ENCODE measurements at places on chromosomes 2 and 18.

GRCh38 chr2:64105670-64106461 lies 38.4 kb downstream of the PELI1 start:
- H3K36me3 ChIP-seq = peaks cover 74% of the 10 kb centered on the region
- H3K27ac ChIP-seq = no peak overlapping the region
- peaks cover 55% of the 10 kb centered on the region for H3K4me1 ChIP-seq
- no peaks in the 10 kb centered on the region for H3K27me3 ChIP-seq
- H3K4me3 ChIP-seq = no peak overlapping the region
- DNase-seq = no peak

- peaks cover 24% of the 10 kb centered on the region for H3K4me1 ChIP-seq
- H3K27ac ChIP-seq = no peak overlapping the region
- no peak overlapping the region for H3K4me3 ChIP-seq
- no peak for DNase-seq
- H3K36me3 ChIP-seq = peaks cover 63% of the 10 kb centered on the region
Measured at GRCh38 chr2:42338567-42339190, 22.3 kb downstream of the COX7A2L start.

DNA sequence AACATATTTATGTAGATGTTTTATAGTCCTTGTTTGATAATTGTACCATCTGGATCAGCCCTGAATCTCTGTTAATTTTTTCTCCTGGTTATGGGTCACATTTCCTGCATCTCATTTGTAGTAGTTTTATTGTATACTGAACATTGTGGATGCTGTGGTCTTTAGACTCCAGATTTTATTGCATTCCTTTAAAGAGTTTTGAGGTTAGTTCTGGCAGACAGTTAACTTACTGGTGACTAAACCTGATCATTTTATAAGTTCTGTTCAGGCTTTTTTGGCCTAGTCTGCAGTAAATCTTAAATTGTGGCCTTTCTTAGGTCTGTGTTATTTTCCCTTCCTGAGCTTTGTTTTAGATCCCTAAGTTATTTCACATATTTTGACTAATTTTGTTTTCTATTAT lies 84.3 kb downstream of the FANCL start:
- H3K4me1 ChIP-seq = no peaks in the 10 kb centered on the region
- H3K27ac ChIP-seq = no peak overlapping the region
- no peak for DNase-seq

DNA sequence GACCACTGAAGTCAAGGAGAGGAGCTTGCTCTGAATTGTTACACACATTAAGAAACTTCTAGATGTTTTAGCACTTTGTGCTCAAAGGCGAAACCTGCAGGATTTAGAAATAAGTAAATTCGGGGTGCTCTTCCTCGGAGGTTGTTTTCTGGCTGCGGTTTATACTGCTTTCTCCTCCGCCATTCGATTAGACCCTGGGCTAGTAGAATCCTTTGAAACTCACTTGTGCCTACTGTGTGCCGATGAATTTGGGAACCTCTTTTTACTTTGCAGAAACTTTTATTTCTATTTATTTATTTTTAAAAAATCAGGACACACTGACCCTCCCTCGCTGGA lies 3.5 kb downstream of the MEIS1 start:
- peaks cover 83% of the 10 kb centered on the region for H3K27me3 ChIP-seq
- peaks cover 19% of the 10 kb centered on the region for H3K4me1 ChIP-seq
- no peak for DNase-seq
- H3K36me3 ChIP-seq = peaks cover 9% of the 10 kb centered on the region
- no peak overlapping the region for H3K27ac ChIP-seq

- no peak for DNase-seq
- no peak overlapping the region for H3K27ac ChIP-seq
- H3K4me3 ChIP-seq = no peak overlapping the region
- peaks cover 11% of the 10 kb centered on the region for H3K4me1 ChIP-seq
- no peaks in the 10 kb centered on the region for H3K36me3 ChIP-seq
Measured at GRCh38 chr2:64858541-64859311, 130.5 kb upstream of the SLC1A4 start.

- no peak overlapping the region for H3K27ac ChIP-seq
- no peak for DNase-seq
- no peaks in the 10 kb centered on the region for H3K36me3 ChIP-seq
- no peaks in the 10 kb centered on the region for H3K27me3 ChIP-seq
- H3K4me1 ChIP-seq = no peaks in the 10 kb centered on the region
Measured at GRCh38 chr2:14235667-14236066, 396.9 kb upstream of the LRATD1 start.

DNA sequence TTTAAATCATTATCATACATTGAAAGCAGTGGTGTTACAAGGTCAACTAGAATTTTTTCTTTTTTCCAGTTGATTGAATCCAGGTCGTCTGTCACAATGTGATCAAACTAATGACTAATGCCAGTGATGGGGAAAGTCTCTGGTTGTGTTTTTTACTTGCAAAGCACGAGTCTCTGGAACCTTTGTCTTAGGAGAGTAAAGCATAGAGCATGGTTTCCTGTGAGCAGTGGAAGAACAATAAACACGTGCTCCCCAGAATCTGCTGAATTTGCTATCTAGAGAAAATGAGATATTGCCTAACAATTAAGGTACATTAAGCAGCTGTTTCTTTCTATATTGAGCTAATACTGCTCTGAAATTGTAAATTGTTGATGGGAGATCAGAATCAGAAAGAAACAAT lies 1332.4 kb upstream of the TMEFF2 start:
- no peaks in the 10 kb centered on the region for H3K36me3 ChIP-seq
- H3K4me1 ChIP-seq = no peaks in the 10 kb centered on the region
- H3K27ac ChIP-seq = no peak overlapping the region
- H3K4me3 ChIP-seq = no peak overlapping the region

GRCh38 chr18:55988537-55988936 lies 400.5 kb upstream of the TCF4 start:
- no peaks in the 10 kb centered on the region for H3K4me1 ChIP-seq
- H3K27ac ChIP-seq = no peak overlapping the region
- no peaks in the 10 kb centered on the region for H3K36me3 ChIP-seq
- no peak overlapping the region for H3K4me3 ChIP-seq

All from activated T-helper 2 cell treated with anti-CD3 and anti-CD28 coated beads, Interferon-gamma antibody, Interleukin-2, Interleukin-4, amounts not matched to agents 10 μg/mL and 5 μg/mL and 100 μg/mL, durations not matched to agents 14 hours and 24 hours and 36 hours (primary cell).